Activated naive CD4-positive, alpha-beta T cell treated with Interleukin-2 at 50 U/mL for 16 hours (primary cell): ENCODE measurements at places on chromosomes 16 and 17.

GRCh38 chr17:10439816-10440215 lies 18.1 kb upstream of the MYH8 start:
- DNase-seq, result no peak

- DNase-seq, result no peak
Measured at GRCh38 chr17:17508019-17508535, 11.9 kb upstream of the RASD1 start.

GRCh38 chr16:14017886-14018285 lies 53.2 kb upstream of the MRTFB start:
- DNase-seq, result no peak

DNA sequence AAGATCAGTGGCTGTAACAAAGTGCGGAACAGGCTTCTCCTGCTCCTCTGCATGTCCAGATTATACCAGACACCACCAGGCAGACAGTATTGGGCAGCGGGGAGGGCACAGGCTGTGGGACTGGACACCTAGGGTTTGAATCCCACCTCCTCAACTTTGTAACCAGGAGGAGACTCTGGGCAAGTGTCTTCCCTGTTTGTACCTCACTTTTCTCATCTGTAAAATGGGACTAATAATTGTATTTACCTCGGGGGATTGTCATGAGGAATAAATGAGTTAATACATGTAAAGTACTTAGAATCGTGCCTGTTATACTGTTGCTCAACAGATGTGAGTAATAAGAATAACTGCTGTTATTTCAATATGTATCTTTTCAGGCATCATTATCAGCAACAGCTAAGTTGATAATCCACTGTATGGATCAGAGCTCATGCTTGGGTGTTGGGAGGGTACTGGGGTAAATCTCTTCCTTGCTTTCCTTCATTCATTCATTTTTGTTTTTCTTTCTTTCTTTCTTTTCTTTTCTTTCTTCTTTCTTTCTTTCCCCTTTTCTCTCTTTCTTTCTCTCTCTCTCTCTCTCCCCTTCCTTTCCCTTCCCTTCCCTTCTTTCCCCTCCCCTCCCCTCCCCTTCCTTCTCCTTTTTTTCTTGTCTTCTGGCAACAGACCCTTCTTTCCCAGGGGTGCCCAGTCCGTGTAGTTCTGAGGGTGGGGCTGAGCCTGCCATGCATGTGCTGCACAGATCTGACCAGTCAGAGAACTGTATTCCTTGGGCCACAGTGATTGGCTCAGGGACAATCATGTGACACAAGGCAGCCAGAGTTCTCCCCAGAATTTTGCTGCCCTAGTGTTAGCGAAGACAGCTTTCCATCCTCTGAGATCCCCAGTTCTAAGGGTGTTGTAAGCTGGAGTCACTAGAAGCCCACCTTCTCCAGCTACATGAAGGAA lies 25.3 kb upstream of the BRD7 start:
- DNase-seq, result no peak

DNA sequence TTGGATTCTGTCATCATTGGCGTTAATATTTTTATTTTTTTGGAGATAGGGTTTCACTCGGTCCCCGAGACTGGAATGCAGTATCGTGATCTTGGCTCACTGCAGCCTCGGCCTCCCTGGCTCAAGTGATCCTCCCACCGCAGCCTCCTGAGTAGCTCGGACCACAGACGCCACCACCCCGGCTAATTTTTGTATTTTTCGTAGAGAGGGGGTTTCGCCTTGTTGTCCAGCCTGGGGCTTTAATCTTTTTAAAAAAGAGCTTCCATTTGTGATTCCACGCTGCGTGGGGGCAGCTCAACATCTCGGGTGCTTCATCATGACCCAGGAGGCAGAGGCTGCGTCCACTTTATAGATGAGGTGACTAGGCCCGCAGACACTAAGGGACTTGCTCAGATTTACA lies 1.5 kb downstream of the BANP start:
- no peak for DNase-seq

DNA sequence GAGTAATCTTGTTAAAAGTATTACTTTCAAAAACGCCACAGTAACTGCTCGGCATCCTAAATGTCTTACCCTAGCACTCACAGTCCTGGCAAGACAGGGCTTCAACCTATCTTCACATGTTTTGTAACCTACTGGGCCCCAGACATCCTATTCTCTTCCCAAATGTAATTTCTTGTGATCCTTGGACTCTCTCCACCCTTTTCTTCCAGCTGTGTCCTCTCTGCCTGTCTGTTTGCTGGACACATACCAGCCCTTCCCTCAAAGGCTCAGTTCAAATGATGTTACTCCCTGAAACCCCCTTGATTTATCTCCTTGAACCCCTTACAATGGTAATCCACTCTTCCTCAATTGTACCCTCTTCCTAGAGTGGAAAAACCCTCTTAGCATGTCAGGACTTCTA lies 60.1 kb upstream of the CNEP1R1 start:
- no peak for DNase-seq

GRCh38 chr17:32006957-32007462 lies at the start of gene LRRC37B:
TSS of gene LRRC37B (plus strand) at chr17:32007383. CDS start at chr17:32021393, 14,010 bp downstream.
- DNase-seq, result peak; percentile 91

- no peak for DNase-seq
Measured at GRCh38 chr17:1730326-1731193, 6.1 kb downstream of the WDR81 start.

DNA sequence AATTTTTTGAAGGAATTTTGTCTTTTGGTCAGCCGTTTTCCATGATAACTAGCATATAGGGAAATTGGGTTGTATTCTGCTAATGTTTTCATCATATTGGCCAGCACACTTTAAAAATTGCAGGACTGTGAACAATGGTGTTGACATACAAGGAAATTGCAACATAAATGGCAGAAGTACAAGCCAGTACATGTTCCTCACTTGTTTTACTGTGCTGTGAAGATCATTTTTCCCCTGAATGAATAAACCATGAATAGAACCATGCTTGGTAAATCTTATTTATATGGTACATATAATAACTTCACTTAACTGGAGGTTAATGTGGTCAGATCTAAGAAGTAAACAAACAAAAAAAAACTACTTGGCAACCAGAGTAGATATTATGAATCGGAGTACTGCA lies 22.8 kb downstream of the OMG start:
- DNase-seq, result no peak

DNA sequence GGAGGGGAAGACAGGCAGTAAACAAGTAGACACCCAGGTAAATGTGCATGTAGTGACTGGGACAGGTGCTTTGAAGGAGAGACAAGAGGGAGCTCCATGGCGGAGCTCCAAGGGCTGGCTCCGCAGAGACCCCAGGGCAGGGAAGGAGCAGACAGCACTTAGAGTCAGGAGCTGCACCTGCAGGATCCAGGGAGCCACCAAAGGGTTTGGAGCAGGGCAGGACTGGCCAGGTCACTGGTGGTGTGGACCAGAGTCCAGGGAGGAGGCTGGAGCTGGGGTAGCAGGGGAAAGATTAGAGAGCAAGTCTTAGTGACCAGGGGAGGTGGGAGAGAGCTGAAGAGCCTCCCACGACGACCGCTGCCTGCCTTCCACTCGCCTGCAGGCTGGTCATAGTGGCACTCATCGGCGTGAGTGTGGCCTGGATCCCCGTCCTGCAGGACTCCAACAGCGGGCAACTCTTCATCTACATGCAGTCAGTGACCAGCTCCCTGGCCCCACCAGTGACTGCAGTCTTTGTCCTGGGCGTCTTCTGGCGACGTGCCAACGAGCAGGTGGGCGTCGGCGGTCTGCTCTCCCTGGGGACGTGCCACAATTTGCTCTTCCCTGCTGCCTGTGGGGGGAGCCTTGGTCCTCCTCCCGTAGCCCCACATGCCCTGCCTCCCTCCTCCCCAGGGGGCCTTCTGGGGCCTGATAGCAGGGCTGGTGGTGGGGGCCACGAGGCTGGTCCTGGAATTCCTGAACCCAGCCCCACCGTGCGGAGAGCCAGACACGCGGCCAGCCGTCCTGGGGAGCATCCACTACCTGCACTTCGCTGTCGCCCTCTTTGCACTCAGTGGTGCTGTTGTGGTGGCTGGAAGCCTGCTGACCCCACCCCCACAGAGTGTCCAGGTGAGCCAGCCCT lies 14.7 kb upstream of the FAM83G start:
- DNase-seq, result no peak

DNA sequence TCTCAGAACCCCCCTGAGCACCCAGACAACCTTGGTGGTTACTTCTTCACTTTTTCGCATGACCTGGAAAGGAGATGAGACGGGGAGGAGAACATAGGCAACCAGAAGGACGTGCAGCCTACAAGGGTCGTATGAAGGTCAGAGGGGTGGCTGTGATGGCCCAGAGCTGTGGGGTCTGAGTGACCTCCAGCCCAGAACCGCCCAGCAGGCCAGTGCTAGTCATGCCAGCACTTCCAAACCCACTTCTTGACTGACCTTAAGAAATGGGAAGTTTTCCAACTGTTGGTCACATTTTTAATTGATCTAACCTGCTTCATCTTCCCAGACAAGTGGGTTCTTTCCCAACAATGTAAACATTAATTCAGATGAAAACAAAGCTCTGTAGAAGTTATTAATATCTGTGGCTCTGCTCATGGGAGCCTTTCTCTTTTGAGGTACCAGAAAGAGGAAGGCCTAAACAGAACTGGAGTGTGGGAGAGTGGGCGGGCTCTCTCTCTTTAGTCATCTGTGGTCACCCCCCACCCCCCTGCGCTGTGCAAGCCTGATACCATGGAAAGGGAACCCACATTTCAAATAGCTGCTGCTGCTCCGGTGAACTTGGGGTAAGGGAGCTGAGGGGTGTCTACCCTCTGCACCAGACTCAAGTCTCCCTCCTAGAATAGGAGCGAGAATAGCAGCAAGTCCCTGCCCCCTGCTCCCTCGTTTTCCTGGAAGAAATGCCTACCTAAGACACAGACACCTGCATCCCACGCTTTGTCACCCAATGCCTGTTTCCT lies 101.6 kb downstream of the RAB11FIP4 start:
- DNase-seq, result peak; percentile 84

- DNase-seq, result no peak
Measured at GRCh38 chr16:85194307-85195270, 82.3 kb upstream of the CIBAR2 start.

- no peak for DNase-seq
Measured at GRCh38 chr17:81398832-81399411, 3.7 kb downstream of the BAHCC1 start.

DNA sequence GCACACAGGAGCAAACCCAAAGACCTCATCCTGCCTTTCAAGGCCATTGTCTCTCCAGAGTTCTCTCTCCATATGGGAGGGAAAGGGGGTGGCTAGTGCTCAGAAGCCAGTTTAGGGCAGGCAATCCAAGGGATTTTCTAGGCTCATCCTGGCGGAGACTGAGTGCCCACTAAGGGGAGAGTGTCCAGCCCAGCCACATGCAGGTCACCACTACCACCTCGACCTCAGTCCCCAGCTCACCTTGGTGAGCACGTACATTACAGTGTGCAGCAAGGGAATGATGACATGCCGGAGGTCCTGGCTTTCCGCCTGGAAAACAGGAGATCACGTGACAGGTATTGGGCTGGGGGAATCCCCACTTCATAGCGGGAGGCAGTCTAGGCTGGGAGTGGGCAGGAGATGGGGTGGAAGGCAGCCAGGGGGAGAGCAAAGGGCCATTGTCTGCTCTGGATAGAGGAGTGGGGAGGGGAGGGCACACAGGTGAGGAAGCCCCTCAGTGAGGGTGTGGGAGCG lies 29.9 kb downstream of the PIK3R6 start:
- no peak for DNase-seq

DNA sequence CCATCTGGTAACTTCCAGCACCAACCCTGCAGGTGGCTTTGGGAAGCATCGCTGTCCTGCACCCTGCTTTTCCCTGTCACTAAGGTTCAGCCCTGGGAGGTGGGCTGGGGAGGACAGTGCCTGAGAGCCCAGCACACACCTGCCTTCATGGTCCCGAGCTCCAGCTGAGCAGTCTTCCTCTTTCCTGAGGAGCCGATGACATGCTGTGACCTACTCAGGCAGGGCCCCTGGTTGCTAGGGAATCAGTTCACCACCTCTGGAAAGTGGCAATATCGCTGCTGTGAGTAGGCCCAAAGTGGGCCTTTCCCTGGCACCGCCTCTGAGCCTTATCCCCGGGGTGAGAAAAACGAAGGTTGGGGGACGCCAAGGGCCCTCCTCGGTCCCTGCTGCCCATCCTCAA lies 17.9 kb downstream of the ST3GAL2 start:
- DNase-seq, result no peak

DNA sequence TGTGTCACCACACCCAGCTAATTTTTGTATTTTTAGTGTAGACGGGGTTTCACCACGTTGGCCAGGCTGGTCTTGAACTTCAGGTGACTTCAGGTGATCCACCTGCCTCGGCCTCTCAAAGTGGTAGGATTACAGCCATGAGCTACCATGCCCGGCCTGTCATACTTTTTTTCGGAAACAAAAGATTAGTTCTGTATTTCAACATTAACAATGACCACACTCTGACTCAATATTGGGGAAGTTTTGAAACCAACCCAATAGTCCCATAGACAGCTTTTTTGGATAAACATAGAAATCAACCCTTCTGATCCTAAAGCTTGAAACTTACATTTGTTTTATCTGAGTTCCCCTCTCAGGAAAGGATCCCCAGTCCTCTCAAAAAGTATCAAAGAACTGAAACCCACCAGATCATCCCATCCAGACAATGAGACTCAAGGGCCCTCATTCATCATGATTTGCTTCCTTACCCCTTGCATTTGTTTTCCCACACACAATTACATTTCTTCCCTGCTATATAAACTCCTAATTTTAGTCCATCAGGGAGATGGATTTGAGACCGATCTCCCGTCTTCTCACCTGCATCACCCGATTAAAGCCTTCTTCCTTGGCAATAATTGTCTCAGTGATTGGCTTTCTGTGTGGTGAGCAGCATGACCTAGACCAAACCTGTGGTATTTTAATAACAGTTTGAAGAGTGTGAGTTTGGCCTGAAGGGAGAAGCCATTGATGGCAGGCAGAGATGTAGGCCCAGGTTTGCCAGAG lies 7.2 kb upstream of the AGRP start:
- no peak for DNase-seq

GRCh38 chr16:82830944-82831343 lies 204.2 kb downstream of the CDH13 start:
- no peak for DNase-seq

DNA sequence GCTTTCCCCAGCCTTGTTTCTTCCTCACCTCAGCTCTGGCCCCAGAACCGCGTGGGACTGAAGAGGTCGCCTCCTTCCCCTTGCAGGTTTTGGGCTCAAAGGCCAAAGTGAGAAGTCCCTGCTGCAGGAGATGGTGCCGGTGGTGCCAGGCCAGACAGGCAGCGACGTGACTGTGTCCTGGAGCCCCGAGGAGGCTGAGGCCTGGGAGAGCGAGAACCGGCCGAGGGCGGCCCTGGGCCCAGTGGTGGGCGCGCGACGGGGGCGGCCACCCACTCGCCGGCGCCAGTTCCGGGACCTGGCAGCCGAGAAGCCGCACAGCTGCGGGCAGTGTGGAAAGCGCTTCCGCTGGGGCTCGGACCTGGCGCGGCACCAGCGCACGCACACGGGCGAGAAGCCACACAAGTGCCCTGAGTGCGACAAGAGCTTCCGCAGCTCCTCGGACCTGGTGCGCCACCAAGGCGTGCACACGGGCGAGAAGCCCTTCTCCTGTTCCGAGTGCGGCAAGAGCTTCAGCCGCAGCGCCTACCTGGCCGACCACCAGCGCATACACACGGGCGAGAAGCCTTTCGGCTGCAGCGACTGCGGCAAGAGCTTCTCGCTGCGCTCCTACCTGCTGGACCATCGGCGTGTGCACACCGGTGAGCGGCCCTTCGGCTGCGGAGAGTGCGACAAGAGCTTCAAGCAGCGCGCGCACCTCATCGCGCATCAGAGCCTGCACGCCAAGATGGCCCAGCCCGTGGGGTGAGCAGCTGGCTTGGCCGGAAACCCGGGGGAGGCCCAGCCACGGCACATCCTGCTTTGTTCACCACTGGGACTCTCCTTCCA lies 6.0 kb downstream of the ZNF213 start:
- DNase-seq, result no peak

- DNase-seq, result no peak
Measured at GRCh38 chr16:55811811-55812210, 21.1 kb downstream of the CES1 start.
